ENCODE measurements at places on chromosomes 1 and 21.

DNA sequence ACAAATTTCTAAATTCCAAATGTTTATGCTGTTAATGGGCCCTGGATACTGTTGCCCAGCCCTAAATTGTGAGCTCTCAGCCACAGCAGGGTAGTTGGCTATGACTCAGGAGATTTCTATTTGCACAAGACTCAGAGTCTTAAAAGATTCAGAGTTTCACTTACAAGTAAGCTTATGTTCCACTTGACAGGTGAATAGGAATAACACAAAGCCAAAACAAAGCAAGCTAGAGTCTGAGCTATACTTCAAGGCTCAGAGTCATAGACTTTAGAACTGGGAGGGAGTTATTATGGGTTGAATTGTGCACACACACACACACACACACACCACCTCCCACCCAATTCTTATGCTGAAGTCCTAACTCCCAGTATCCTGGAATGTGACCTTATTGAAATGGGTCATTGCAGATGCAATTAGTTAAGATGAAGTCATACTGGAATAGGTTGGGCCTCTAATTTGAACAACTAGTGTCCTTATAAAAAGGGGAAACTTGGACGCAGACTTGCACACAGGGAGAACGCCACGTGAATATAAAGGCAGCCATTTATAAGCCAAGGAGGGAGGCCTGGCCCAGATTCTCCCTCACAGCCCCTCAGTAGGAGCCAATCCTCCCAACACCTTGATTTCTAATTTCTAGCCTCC is 30.2 kb downstream of the PRDX6 start:
- peak; percentile 80 for DNase-seq

GRCh38 chr1:217137210-217137881 is 414.1 kb upstream of the ESRRG start:
- DNase-seq = no peak

- no peak for DNase-seq
Observed at GRCh38 chr1:229101011-229101871, 169.7 kb upstream of the RAB4A start.

- DNase-seq = no peak
Observed at GRCh38 chr1:70536708-70537366, 125.8 kb downstream of the CTH start.

- DNase-seq = no peak
Observed at GRCh38 chr1:246725191-246725590, 982 bp downstream of the SCCPDH start.

DNA sequence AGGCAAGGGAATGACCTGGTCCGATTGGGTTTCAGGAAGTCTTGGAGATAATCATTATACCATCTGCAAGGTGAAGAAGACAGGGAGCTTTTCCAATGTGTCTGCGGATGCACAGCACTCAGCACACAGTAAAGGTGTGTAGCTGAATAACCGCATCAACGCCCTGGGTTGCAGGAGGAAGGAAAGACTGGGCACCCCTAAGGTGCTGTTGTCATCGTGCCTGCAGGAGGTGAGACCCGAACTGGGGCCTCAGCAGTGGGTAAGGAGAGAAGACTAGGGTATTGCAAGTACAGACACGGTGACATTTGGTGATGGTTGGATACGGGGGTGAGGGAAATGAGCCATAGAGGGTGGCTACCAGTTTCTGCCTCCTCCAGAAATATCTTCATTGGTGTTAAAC is 1.1 kb upstream of the TRIM62 start:
- DNase-seq = no peak

DNA sequence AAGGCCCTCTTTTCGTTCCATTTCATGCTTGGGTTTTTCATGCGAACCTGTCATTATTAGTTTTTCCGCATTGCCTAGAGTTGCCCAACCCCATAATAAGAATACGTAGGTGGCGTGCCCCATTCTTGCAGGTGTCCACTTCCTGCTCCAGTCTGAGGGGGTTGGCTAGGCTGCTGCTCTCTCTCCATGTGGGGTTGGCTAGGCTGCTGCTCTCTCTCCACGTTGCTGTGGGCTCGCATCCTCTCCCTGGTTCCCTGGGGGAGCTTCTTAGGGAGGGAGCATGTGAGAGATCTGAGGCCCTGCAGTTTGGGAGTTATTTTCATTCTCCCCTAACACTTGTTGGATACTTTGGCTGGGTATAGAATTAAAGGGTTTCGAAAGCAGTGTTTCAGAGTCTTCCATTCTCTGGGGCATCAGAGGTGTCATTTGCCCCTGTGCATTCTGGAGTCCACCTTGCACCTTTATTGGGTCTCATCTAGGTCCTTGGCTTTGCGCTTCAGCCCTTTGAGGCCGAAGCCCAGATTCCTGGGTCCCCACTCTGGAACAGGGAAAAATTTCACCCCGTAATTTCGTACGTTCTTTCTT is 8.6 kb downstream of the C1orf35 start:
- no peak for DNase-seq

DNA sequence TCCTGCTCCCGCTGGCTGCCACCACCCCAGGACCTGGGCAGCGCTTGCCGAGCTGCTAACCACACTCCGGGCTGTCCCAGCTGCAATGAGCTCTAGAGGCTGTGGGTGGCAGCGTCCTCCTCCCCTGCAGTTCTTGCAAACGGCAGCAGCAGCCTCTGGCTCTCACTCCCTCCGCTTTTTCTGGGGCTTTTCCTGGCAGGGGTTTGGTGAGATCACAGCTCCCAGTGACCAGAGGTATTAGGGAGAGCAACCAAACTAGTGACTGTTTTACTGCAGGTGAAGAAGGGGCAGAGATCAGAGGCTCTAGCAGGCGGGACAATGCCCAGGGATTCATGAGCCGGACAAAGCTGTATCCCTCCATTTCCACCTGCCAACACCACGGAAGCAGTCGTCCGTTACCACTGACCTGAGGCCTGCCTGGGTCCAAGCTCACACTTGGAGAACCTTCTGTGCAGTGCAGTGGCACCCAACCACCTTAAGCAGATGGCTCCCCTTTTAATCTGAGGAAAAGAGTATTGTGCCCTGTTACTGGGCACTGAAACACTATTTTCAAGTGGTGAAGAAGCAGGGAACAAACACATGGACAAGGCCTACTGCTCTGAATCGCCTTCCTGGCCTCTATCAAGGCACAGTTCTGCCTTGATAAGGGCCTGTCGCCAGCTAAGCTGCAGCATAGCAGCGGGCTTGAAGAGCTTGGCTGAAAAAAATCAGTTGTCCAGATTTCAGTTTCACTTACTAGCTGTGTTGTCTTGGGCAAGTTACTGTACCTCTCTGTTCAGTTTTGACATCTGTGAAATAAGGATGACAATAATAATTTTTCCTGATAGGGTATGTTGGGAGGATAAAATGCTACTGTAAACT is at the start of gene F5:
Gene F5 (minus strand): TSS at position 87 of the 861 bp plus-strand sequence. CDS start 95 bp downstream, outside the sequence.
- DNase-seq = peak; percentile 65

- DNase-seq = peak; percentile 6
Observed at GRCh38 chr1:163970699-163971098, 588.3 kb upstream of the PBX1 start.

DNA sequence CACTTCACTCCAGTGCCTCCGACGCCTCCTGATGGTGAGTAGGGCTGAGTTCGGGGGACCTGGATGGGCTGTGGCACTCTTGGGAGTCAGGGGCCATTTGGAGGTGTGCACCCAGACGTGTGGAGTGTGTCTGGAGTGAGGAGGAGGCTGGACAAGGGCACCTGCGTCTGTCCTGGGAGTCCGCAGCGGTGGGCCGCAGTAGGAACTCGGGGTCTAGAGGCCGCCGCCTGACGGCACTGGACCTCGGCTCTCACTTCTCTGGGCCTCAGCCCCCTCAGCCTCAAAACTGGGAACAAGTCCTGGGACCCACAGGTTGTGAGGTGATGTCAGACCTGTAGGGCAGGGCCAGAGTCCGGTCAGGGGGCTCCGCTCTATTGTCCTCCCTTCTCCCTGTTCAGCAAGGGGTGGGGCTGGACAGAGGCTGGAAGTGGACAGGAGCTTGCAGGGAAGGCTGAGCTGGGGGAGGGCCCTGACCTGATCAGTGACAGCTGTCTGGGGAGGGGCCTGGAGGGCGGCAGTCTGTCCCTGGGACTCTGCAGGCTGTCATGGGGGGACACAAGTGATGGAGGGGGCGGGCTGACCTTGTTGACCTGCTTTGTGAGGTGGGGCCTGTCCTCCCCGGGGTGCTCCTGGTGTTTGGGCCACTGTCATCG is 15.5 kb downstream of the AGRN start:
- no peak for DNase-seq

- peak; percentile 43 for DNase-seq
Observed at GRCh38 chr1:203133970-203134725, 6.6 kb downstream of the ADORA1 start.

- no peak for DNase-seq
Observed at GRCh38 chr1:58439946-58440345, 106.6 kb downstream of the OMA1 start.

GRCh38 chr1:214658785-214659184 is 55.8 kb downstream of the CENPF start:
- peak; percentile 51 for DNase-seq

DNA sequence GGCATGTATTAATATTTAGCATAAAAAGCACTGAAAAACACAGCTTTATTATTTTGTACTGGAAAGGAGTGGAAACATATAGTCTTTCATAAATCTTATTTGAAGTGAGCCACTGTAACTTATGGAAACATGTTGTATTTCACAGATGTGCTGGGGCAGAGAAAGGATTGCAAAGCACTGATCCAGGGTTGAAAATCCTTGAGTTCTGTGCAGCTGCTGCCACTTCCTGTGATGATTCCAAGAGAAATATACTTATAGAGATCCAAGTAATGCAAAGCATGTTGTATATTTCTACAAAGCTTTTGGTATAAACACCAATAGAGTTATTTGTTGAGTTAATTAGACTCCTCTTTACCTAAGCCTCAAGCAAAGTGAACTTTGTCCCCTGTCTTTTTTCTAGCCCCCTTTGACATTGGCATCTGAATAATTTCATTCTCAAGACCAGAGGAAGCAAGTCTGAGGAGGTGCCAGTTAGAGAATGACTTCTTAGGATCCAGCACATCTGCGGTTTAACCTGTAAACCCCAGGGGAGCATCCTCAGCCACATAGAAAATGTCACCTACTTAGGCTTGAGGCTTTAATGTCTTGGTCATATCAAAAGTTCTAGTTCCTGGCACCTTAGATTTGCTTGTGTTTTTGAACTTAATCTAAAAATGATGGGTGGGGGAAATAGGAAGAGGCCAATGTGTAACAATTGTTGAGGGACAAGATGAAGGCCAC is 173.3 kb downstream of the FASLG start:
- DNase-seq = no peak

DNA sequence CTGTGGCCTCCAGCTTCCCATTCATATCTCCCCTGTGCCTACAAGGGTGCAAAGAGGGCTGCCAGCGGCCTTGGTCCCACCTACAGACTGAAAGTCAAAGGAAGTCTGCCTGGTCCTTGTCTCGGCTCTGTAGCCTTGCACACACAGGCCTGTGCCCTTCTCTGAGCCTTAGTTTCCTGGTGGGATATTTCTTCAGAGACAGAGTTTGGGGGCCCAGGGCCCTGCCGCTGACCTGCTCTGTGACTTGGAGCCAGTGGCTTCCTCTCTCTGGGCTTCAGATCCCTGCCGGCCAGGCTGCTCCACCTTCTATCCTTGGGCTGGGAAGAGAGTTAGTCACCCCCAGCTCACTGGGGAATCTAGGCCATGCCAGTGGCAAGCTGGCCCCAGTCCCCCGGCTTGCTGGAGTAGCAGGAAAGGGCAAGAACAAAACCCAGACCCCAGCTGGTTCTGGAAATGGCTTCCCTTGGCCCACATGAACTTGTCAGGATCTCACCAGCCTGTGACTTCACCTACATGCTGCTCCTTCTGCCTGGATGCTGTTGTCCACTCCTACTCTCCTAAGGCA is 1.0 kb upstream of the TMEM61 start:
- DNase-seq = no peak

- DNase-seq = peak; percentile 34
Observed at GRCh38 chr1:202131956-202132821, 9.5 kb downstream of the GPR37L1 start.

DNA sequence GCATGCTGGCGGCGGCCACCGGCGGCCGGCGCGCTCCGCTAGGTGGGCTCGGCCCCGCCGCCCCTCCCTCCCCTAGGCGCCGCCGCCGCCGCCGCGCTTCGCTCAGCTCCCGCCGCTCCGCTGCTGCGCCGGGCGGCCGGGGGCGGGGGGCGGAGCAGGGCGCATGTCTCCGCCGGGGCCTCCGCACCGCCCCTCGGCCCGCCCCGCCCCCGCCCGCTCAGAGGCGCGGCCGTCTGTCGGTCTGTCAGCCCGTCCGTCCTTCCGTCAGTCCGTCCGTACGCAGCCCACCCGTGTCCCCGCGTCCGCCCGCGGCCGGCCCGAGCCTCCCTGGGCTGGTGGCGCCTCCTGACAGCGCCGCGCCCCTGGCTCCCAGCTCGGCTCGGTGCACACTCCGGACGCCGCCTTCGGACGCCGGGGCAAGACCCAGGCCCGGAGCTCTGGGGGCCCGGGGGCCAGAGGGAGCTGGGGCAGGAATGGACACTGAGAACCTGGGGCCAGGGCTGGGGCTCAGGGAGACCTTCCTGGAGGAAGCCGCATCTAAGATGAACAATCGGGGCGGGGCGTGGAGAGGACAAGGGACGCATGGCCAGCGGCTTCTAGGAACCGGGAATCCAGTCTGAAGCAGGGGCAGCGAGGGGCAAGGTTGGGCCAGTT is at the start of gene GPR153:
Gene GPR153 (minus strand): TSS at position 138 of the 654 bp plus-strand sequence. CDS start 6,193 bp downstream, outside the sequence.
- DNase-seq = peak; percentile 50

GRCh38 chr21:31967334-31967733 is 94.5 kb downstream of the HUNK start:
- DNase-seq = no peak

- no peak for DNase-seq
Observed at GRCh38 chr1:29240986-29241385, 4.7 kb downstream of the PTPRU start.

DNA sequence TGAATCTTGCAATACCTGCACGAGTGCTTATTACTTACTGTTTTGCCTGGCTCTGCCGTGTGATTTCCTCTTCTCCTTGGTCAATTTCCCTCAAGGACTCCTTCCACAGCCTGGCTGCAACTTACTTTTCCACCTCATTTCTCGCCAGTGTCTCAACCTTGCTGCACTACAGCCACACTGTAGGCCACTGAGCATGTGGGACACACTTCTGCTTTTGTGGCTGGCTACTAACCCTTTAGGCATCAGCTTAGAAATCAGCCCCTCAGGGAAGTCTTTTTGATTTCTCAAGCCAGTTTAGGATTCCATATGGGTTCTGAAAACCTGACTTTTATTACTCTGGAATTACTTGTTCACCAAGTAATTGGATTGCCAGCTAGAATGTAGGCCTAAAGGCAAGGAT is 5.2 kb upstream of the DMRTB1 start:
- no peak for DNase-seq

GRCh38 chr1:12715896-12716437 is at the start of gene AADACL3:
AADACL3 (plus strand) TSS chr1:12716110; CDS start chr1:12716177, 67 bp downstream.
- DNase-seq = no peak

DNA sequence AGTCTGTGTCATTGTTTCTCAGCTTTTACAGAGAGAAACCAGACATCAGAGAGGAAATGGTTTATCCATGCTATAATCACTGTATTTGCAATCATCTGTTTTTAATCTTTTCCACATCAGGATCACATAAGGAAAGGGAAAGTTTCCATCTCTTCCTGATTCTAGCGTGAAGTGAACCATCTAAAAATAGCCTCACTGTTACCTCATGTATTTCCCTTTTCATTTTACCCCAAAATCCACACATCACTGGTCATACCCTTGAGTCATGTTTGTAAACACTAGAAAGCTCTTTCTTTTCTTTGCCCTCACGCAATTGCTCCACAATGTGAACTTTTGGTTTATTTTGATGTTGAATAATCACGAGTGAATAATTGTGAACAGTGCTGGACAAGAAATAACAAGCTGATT is 146.0 kb downstream of the PLA2G4A start:
- DNase-seq = peak; percentile 92

GRCh38 chr1:117534995-117535467 is 70.8 kb upstream of the TENT5C start:
- peak; percentile 63 for DNase-seq

Measured in iris pigment epithelial cell (primary cell).